ENCODE measurements at places on chromosomes 5 and 9.

DNA sequence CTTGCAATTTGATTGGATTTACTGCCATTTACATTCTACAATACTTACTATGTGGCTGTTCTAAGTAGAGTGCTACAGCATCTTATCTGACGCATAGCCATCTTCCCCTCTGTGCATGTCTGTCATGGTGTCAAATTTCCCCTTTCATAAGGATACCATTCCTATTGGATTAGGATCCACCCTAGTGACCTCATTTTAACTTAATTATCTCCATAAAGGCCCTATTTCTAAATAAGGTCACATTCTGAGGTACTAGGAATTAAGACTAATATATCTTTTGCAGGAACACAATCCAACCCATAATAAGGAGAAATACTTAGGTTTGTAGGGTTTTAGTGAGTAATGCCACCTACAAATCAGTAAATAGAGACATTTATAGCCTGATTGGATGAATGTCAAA is 268.0 kb downstream of the ADAMTSL1 start:
- no peak for DNase-seq

- DNase-seq: no peak
Observed at GRCh38 chr5:95235439-95235982, 49.4 kb downstream of the MCTP1 start.

DNA sequence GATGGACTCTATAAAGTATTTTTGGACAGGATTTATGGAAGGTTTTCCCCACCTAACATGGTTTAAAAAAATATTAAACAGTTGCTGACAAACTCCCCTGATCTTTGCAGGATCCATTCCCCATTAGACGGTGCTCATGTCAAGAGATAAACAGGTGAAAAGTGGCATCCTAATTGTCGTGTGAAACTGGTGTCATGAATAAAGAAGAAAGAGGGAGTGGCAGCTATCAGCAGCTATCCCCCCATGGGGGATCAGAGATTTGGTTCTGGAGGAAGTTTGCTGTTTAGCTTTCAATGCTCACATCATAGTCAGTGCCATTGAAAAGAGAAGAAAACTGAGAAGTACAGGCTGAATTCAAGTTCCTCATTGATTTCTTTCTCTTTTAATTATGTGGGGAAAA is 329.3 kb upstream of the BRINP1 start:
- DNase-seq: no peak

- DNase-seq: no peak
Observed at GRCh38 chr5:174876-175465, 16.3 kb upstream of the LRRC14B start.

DNA sequence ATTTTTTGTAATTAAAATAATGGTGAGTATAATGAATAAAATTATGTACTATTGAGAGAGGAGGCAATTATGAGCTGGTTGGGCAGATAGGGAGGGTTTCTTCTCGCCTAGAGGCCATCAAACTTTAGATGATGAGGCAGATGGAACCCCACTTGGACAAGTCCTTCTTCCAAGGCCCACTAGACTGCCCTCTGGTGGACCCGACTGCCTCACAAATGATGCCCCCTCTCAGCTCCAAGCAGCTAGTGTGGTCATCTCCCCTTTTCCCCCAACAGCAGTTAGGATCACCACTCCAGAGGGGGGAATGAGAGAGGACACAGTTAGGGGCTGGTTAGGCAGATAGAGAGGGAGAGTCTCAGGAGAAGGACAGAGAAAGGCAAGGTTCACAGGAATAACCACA is 348.0 kb upstream of the CDH18 start:
- no peak for DNase-seq

DNA sequence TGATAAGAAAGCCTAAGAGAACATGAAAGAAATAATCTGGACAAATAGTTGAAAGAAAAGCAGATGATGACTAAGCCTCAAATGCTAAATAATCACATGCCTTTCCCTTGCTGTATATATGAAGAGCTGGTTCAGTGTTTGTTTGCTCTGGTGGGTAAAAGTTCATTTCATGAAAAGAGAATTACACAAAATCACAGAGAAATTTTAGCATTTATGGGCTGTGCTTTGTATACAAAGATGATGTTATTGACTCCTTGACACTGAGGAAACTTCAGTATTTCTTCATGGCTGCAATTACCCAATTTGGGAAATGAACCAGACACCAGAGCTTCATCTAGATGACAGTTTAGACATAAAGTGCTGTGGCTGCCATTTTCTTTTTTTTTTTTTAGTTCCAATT is 527.2 kb downstream of the NR2F1-AS1 start:
- no peak for DNase-seq

GRCh38 chr9:113164536-113165300 is 13.9 kb downstream of the SLC31A2 start:
- no peak for DNase-seq

GRCh38 chr9:110029956-110030480 is 177.9 kb downstream of the C9orf152 start:
- DNase-seq: no peak

DNA sequence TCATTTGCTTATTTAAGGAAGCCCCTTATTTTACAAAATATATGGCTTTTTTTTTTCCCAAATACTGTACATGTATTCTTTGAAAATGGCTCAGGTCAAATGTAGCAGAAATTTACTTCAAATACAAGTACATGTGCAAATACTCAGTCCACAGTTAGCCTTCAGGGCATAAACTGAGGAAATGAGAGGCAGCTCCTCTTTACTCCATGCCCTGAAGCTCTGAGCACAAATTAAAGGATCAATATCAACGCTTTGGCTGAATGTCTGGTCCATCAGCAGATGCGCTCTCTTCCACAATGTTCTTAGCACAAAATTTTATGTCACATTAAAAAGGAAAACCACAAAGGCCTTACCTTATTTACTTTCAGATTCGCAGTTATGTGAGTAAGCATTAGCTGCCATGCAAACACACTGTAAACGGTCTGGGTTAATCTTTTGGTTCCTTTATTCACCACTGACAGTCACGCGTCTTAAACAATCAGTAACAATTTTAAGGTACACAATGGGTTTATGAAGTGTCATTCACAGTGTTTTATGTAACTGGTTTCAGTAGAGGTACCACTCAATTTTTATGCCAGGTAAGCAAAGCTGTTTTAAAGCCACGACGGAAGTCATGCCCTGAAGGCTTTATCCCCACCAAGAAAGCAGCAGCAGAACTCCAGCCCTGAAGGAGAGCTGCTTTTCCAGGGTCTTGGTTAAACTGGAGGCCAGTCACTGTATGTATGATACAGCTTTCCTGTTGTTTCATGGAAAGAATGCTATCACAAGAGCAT is 103.4 kb downstream of the OTULIN start:
- no peak for DNase-seq

GRCh38 chr9:95004411-95005277 is 278.1 kb downstream of the AOPEP start:
- DNase-seq: peak; percentile 61

- no peak for DNase-seq
Observed at GRCh38 chr9:88732128-88732527, 197.2 kb downstream of the NXNL2 start.

All from activated T-cell treated with anti-CD3 and anti-CD28 coated beads, Interleukin-2, amount 50 U/mL, for 24 hours (primary cell).